ENCODE measurements at places on chromosomes 16 and 17.

GRCh38 chr16:49781401-49781800 lies 74.5 kb downstream of the ZNF423 start:
- no peak for DNase-seq

DNA sequence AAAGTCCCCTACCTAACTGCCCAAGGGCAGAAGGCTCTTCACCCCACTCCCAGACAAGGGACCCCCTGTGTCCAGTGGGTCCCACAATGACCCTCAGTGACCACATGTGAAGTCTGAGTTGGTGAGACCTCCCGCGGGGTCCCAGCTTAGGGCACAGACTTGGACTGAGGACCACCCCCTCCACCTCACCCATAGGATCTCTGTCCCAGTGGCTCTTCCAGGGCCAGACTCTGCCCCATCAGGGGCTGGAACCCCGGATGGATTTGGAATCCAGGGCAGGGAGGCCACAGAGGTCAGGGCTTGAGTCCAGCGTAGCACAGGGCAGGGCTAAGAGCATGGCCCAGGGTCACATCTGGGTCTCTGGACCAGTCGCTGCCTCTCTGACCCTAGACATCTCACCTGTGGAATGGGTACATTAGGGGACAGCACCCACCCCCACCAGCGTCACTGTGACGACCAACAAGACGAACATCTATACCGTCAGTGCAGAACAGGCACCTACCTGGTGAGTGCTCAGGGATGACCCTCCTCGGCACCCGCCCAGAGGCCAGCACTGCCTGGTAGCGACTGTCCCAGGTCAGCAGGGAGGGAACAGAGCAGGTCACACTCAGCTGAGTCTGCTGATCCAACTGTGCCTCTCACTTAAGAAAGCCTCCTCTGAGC lies 37.7 kb downstream of the TNFRSF13B start:
- no peak for DNase-seq

- no peak for DNase-seq
These were observed 171.8 kb upstream of the TBX2 start for GRCh38 chr17:61227866-61228265.

GRCh38 chr16:4313563-4314531 lies 2.0 kb upstream of the GLIS2 start:
- no peak for DNase-seq

DNA sequence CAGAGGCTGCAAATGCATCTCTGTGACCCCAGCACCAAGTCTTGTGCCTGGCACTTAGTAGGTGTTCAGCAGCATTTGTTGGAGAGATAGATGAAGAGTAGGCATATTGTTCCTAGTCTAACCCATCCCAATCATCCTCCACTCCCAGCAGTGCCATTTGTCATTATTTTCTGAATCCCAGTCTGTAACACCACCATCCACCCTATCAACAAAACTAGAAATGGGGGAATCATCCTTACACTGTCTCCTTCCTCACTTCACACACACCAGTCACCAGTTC lies 95.9 kb upstream of the TBX2 start:
- no peak for DNase-seq

- no peak for DNase-seq
These were observed 109.1 kb downstream of the PRKCA start for GRCh38 chr17:66411520-66411919.

DNA sequence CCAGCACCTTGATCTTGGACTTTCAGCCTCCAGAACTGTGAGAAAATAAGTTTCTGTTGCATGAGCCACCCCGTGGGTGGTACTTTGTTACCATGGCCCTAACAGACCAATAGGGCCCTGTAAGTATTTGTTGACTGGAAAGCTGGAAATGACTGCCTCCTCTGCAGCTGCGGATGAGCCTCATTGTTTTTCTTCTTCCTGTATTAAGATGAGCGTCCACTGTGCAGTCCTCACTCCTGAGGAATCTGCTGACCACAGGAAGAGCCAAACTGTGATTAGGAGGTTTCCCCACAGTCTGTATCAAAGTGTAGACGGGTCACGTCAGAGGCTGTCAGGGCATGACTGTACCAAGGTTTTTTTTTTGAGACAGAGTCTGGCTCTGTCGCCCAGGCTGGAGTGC lies 12.2 kb upstream of the AKTIP start:
- no peak for DNase-seq

DNA sequence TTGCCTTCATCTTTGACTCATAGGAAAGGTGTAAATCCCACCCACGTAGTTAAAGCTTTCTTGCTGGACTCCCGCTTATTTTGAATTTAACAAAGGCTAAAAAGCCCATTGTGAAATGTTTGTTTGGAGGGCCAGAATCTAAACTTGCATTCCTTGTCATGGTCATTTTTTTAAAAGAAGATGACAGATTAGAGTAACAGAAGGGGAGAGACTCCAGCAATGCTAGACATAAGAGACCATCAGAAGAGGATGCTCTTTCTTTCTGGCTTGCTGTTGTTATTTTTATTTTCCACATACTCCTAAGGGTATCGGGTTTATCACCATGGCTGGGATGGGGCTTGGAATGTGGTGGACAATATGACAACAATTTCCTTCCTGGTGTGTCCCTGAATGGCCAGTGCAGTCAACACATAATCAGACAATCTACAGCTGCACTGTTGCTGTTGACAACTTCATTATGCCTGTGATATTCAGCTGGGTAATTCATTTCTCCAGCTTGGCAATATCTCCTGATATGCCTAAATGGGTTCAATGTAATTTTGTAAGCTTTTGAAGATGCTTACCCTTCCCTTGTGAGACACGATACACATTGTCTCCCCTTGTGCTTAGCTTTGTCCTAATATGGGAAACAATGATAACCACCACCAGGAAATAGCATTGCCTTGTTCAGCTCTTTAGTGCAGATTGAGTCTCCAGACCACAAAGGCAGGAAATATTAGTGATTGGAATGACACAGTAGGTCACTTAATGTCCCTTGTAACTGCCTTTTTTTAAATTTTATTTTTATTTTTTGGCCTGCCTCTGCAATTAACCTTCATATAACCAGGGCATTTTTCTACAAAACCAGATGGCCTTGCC lies 164.3 kb downstream of the ANKFN1 start:
- DNase-seq = no peak

Measured in stimulated activated CD8-positive, alpha-beta memory T cell treated with anti-CD3 and anti-CD28 coated beads, Interleukin-4, amount 100 ng/mL, for 1 hour (primary cell).